ENCODE measurements at places on chromosomes 1 and 21.

DNA sequence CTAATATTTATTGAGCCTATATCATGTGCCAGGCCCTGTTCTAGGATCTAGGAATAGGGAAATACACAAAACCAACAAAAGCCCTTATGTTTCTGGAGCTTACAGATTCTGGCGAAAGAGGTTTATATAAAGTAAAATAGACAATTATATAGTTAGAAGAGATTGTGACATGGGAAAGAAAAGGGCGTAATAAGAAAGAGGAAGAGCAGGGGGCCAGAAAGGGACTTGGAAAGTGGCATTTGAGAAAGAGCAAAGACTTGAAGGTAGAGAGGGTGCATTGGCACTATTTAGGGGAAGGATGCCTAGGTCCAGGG is 322.5 kb upstream of the FAM78B start:
- no peak for DNase-seq

DNA sequence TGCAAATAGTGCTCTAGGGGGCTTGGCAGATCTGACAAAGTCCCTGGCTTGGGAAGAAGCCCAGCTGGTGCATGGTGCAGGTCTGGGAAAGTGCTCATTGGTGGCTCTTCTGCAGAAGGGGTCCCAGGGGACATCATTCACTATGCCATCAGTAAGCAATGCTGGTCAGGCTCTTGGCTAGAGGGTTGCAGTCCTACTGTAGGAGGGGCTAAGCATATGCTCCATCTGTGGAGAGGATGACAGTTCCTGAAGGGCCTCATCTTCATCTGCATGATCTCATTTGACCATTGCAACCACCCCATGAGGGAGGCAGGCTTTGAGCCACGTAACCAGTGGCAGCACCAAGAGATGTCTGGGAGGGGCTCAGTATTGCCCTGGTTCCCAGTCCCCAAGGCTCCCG is 31.5 kb upstream of the VASH2 start:
- DNase-seq, result no peak

GRCh38 chr1:186440584-186440983 is 20.3 kb downstream of the PDC start:
- no peak for DNase-seq

GRCh38 chr21:35528116-35529042 is 479.3 kb upstream of the RUNX1 start:
- DNase-seq, result peak; percentile 54

GRCh38 chr1:59766227-59766855 is 48.4 kb upstream of the HOOK1 start:
- no peak for DNase-seq

DNA sequence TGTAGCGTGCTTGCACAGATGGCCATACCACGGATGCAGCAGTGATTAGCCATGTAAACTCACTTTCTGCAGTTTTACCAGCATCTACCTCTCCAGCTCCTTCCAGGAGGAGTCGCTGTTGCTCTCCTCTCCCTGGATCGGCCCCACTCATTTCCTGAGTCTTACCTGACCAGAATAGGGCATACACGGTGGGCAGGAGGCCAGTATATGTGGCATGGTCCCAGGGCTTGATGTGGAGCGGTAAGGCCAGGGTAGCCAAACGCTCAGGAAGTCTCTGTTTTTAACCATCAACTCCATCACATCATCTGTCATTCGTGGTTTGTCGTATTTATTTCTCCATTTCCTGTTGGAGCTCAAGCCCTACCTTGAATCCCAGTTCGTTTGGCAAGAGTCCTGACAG is 163.4 kb upstream of the USP24 start:
- DNase-seq, result peak; percentile 68

DNA sequence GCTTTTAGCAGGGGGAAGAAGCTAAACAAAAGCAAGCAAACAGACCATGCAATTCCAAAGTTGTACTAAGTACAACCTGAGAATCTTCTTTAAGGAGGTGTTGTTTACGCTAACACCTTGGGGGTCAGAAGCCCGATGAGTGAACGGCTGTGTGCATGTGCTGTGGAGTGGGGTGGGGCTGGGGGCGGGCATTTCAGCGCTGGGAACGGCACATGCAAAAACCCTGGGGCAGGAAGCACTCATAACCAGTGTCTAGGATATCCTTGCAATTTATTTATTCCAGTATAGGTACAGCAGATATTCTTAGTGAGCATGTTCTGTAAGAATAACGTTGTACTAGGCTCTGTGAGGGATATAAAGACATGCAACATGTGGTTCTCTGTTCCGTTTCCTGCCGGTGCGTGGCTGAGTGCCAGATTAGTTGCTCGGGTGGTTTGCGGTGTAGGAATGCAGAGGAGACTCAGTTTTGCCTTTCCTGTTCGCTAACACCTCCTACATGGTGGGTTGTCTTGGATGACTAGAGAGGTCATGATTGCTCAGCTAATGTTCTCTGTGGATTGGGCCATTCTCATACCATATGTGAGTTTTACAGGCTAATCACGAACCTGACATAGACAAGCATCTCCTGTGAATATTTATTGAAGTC is 3.7 kb downstream of the FASLG start:
- DNase-seq, result no peak

DNA sequence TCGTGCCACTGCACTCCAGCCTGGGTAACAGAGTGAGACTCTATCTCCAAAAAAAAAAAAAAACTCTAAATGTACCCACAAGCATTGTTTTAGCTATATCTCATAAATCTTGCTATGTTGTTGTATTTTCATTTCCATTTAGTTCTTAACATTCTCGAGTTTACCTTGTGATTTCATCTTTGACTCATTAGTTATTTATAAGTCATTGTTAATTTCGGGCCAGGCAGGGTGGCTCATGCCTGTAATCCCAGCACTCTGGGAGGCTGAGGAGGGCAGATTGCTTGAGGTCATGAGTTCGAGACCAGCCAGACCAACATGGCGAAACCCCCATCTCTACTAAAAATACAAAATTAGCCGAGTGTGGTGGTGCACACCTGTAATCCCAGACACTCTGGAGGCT is 11.7 kb downstream of the HES2 start:
- DNase-seq, result no peak

GRCh38 chr1:229098903-229099578 is 171.9 kb upstream of the RAB4A start:
- no peak for DNase-seq

- DNase-seq, result peak; percentile 79
These were observed 960 bp downstream of the RCAN1 start for GRCh38 chr21:34613679-34614627.

DNA sequence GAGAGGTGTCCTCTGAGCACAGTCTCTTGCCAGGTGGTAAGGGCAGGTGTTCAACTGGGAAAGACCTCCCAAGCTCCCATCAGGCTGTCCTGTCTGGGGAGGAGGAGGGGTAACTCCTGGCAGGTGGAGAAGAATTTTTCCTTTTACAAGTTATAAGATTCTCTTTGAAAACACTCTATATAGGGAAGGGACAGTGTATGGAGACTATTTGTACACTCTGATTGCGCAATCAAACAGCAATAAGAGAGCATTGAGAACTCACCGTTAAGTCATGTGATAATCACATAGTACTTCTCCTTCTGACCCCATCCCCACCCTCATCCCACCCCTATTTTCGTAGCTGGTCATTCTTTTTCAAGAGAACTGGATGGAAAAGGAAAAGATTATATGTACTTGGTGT is 179.3 kb upstream of the ZNF644 start:
- no peak for DNase-seq

- no peak for DNase-seq
These were observed 76.0 kb downstream of the RPS6KC1 start for GRCh38 chr1:213127074-213127473.

- no peak for DNase-seq
These were observed 867 bp upstream of the TIMM17A start for GRCh38 chr1:201954263-201955008.

- no peak for DNase-seq
These were observed at the start of gene STUM for GRCh38 chr1:226548256-226549093. STUM (plus strand) TSS chr1:226548764; CDS start chr1:226548905, 141 bp downstream.

GRCh38 chr1:118485757-118486156 is 300.7 kb upstream of the SPAG17 start:
- no peak for DNase-seq
